ENCODE measurements at places on chromosomes 16 and 17.

DNA sequence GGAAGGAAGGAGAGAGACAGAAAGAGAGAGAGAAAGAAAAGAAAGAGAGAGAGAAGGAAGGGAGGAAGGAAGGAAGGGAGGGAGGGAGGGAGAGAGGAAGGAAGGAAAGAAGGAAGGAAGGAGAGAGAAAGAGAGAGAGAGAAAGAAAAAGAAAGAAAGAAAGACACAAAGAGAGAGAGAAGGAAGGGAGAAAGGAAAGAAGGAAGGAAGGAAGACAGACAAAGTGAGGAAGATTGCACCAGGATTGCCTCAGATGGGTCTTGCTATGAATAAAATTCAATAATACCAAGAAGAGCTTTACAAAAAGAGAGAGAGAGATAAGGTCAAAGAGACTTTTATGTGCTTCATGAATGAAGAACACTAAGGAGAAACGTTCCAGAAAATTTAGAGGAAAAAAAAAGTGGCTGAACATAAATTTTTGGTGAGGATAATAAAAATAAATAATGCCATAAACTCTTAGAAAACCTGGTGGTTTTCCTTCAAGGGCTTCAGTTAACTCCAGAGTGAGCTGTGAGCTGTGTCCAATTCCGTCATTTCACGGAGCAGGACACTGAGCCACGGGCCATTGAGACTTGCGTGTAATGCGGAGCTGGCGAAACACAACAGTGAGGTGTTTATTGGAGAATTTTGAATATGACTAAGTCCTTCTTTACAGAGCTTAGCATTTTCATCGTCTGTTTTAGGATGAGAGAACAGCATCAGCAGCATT lies 72.7 kb upstream of the TNRC6C start:
- no peak for DNase-seq

GRCh38 chr17:9670596-9670995 lies 25.3 kb downstream of the USP43 start:
- no peak for DNase-seq

GRCh38 chr16:54027558-54027957 lies 259.0 kb downstream of the IRX3 start:
- no peak for DNase-seq

- no peak for DNase-seq
Observed at GRCh38 chr17:50882851-50883250, 16.7 kb upstream of the TOB1 start.

DNA sequence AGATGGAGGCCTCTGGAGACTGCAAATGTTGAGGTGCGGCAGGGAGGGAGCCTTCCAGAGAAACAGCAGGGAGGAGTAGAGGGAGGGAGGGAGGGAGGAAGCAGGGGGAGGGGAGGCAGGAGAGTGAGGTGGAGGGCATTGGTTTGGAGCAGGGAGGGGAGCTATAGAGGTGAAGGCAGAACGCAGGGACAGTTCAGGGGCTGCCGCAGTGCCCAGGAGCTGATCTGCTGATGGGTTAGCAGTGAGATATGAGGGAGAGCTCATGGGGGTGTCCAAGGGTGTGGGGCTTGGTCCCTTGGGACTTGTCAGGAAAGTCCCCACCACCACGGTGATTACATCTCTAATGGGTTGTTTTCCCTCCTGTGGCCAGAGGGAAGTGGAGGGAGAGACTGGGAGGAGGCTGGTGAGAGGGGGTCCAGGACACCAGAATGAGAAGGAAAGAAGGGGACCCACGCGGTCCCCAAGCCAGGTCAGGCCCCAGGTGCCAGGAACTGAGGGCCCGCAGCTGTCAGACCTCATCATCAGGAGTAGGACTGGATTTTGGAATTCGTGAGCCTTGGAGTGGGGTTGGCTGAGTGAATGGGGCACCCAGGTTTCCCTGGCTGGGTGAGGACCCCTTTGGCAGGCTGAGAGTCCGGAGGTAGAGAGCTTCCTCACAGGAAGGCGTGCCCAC lies 11.2 kb downstream of the CA4 start:
- DNase-seq: no peak

- no peak for DNase-seq
Observed at GRCh38 chr16:54718376-54718775, 212.3 kb upstream of the IRX5 start.

- no peak for DNase-seq
Observed at GRCh38 chr17:39018267-39019134, 51.3 kb upstream of the FBXO47 start.

GRCh38 chr17:57674894-57675293 lies 70.2 kb downstream of the CCDC182 start:
- no peak for DNase-seq

- no peak for DNase-seq
Observed at GRCh38 chr17:80415626-80416137, 715 bp downstream of the ENDOV start.

DNA sequence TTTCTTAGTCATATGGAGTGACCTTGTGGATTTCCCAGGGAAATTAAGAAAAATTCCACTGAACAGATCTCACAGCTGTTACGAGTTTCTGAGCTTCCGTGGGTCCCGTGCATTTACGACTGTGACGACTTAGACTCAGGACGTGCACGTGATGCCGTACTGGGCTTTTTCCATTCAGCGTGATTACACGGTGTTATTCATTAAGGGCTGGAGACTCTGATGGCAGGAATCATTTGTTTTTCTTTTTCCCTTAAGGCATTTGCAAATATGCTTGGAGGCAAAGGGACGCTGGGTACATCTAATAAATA lies 57.2 kb downstream of the TBC1D16 start:
- DNase-seq: no peak

GRCh38 chr17:42103221-42103954 lies 5.1 kb upstream of the ZNF385C start:
- DNase-seq: no peak

- DNase-seq: no peak
Observed at GRCh38 chr16:22235839-22236745, 30.0 kb downstream of the EEF2K start.

- no peak for DNase-seq
Observed at GRCh38 chr16:86372193-86372592, 138.1 kb upstream of the FOXF1 start.

DNA sequence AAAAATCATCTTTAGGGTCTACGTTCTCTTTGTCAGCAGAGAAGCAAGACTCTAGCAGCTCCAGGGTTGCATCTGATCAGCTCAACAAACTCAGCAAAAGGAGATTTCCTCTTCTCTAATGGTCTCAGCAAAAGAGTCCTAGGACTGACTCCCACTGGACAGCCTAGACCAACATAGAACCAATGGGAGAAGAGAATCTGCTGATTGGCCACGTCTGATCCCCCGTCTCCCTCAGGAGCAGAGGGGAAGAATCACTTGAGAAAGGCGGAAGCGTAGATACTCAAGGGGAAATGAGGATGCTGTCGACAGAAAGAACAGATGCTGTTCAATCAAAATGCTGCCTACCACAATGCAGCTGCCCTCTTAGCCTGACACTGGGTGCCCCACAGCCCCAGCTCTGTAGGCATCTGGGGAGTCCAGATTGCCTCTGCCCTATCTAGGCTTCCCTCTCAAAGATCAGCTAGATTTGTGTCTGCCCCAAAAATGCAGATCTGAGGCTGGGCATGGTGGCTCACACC lies 31.5 kb upstream of the EMP2 start:
- no peak for DNase-seq

GRCh38 chr16:66693149-66693548 lies 3.4 kb downstream of the CMTM4 start:
- DNase-seq: no peak

DNA sequence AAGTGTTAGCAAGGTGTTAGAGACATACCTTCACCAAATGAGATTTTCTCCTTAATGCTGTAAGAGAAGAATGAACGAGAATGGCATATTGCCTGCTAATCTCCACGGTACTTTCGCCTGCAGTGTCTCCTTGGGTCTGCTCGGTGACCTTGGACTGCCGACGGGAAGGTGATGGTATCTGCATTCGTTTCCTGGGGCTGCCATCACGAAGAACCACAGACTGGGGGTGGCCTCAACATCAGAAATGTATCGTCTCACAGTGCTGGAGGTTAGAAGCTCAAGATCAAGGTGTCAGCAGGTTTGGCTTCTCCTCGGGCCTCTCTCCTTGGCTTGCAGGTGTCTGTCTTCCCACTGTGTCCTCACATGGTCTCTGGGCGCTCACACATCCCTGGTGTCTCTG lies 86.3 kb upstream of the TNRC6C start:
- DNase-seq: no peak

- DNase-seq: no peak
Observed at GRCh38 chr17:64502809-64503208, 3.3 kb downstream of the DDX5 start.

- DNase-seq: peak; percentile 19
Observed at GRCh38 chr17:47618410-47618809, 31.3 kb upstream of the KPNB1 start.

- no peak for DNase-seq
Observed at GRCh38 chr16:19939553-19939952, 54.9 kb upstream of the GPRC5B start.

DNA sequence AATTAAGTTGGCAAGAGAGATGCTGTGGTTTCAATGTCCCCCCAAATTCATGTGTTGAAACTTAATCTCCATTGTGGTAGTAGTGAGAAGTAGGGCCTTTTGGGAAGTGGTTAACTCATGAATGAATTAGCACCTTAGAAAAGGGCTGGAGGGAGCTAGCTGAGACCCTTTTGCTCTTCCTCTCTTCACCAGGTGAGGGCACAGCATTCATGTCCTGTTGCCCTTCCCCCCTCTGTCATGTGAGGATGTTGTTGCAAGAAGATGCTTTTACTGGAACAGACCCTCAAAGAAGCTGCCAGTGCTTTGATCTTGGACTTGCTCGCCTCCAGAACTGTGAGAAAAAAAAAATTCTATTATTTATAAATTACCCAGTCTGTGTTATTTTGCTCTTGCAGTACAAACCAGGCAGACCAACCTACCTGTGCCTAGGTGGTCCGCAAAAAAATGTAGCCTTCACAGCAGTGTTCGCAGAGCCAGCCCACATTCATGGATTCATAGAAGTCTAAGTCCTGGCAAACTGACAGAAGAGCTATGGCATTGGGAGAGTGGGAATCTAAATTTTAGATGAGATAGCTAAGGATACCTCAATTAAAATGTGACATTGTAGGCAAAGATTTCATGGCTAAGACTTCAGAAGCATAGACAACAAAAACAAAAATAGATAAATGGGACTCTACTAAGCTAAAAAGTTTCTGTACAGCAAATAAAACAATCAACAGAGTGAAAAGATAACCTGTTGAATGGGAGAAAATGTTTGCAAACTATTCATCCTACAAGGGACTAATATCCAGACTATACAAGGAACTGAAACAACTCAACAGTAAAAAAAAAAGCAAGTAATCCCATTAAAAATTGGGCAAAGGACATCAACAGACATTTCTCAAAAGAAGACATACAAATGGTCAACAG lies 32.0 kb upstream of the ABCA5 start:
- no peak for DNase-seq

DNA sequence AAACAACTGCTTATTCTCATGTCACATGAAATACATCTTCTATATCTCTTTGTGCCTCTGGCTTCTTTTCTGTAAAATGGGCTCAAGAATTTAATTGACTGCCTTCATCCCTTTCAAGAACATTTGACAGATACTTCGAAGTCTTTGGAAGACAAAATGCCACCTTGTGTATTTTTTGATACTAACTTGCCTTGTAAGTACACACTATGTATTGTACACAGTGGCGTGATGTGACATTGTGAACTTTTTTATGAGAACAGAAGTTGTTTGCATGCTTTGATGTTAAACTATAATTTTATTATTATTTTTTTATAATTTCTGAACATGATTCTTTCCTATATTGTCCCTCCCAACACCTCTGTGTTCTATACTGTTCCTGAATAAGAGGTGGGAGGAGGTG lies 73.7 kb downstream of the MAP2K4 start:
- DNase-seq: no peak

- DNase-seq: peak; percentile 50
Observed at GRCh38 chr17:9768381-9768934, 22.9 kb downstream of the DHRS7C start.

- DNase-seq: no peak
Observed at GRCh38 chr17:14058051-14058450, 11.3 kb upstream of the COX10 start.

DNA sequence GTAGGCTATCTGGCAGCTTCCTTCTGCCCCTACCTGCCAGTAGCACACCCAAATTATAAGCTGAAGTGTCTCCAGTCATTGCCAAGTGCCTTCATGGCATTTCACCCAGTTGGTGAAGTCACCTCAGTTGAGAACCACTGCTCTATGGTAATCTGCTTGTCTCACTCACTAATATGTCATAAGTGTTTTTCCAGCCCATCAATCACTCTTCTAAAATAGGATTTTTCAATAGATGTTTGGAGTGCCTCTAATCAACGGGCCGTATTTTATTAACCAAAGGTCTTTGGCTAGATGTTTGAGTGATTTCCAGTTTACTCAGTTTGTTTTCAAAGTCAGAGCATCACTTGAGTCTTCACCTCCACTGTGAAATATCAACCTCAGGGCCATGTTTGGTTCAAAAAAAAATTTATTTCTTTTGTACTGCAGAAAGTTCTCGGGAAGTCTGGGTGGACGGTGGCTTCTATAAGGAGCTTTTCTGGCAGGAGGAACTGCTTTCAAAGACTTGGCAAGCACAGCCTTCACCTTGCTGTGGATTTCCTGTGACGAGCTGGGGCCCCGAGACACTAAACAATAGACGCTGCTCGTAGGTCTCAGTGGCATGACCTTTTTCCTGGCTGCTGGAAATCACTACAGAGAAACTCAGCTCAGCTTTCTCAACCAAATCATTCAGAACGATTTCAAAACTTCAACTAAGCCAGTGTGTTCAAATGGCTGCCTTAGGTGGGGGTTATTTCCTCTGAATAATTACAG lies 95.2 kb upstream of the FOXF1 start:
- DNase-seq: no peak

DNA sequence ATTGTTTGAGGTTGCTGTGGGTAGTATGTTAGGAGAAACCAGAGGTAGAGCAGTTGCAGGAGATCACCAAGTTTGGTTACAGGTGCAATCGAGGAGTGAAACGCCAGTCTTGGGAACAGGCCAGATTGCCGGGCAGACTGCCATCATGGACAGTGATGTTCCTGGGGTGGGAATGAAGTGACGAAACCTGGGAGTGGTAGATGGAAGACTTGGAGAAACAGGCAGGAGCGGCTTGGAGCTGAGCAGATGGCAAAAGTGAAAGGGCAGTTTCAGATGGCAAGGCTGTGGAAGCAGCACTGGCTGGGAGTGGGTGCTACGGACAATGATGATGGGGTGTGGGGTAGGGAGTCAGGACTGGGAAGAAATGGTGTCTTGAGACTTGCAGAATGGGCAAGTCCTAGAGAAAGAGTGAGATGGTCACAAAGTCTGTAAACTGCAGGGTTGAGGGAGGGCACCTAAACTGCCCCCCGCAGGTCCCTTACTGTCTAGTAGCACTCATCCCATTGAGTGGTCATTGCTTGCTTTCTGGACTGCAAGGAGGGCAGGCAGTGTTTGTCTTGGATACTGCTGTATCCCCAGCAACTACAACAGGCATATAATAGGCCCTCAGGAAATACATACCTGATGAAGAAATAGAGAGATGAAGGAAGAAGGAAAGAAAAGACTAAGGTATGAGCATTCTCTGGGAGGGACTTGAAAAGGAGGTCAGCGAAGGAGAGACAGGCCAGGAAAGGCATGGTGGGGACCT lies 29.5 kb upstream of the ULK2 start:
- no peak for DNase-seq

- DNase-seq: no peak
Observed at GRCh38 chr17:44113868-44114840, 9.3 kb downstream of the HDAC5 start.

- DNase-seq: no peak
Observed at GRCh38 chr16:48217708-48218107, 26.4 kb upstream of the LONP2 start.
